ENCODE measurements at places on chromosomes 1 and 21. TPM values are rescaled to one million over a fixed set of nuclear protein-coding genes. Genes with fewer than 3 reads are reported as not detected.

SLC1A7 gene
- total RNA-seq = not detected

FCAMR gene
- not detected for total RNA-seq

RGS5 gene
- 1.3 TPM for total RNA-seq

AADACL3 gene
- not detected for total RNA-seq

AK5 gene
- 8.0 TPM for total RNA-seq

EFHD2 gene
- total RNA-seq = 54.0 TPM

TDRKH gene
- total RNA-seq = 4.9 TPM

JUN gene
- total RNA-seq = 84.3 TPM

C1orf94 gene
- not detected for total RNA-seq

LORICRIN gene
- total RNA-seq = not detected

IPO13 gene
- total RNA-seq = 29.8 TPM

PLA2G2D gene
- total RNA-seq = not detected

ADCY10 gene
- not detected for total RNA-seq

HDGF gene
- 130 TPM for total RNA-seq

SMCP gene
- total RNA-seq = not detected

PDE9A gene
- total RNA-seq = not detected

HSPA6 gene
- 0.33 TPM for total RNA-seq

HSF2BP gene
- 1.3 TPM for total RNA-seq

NR1I3 gene
- not detected for total RNA-seq

GBP7 gene
- not detected for total RNA-seq

PBX1 gene
- total RNA-seq = 21.2 TPM

DCDC2B gene
- not detected for total RNA-seq

IL22RA1 gene
- under 0.01 TPM for total RNA-seq

CCSAP gene
- total RNA-seq = 1.4 TPM

SPRR2E gene
- not detected for total RNA-seq

NCAM2 gene
- total RNA-seq = 0.51 TPM

GJA5 gene
- not detected for total RNA-seq

NBPF4 gene
- total RNA-seq = not detected

GJA9 gene
- total RNA-seq = not detected

KIF17 gene
- total RNA-seq = 0.81 TPM

CCDC27 gene
- total RNA-seq = not detected

CRP gene
- not detected for total RNA-seq

OR2L3 gene
- not detected for total RNA-seq

LRRC8B gene
- total RNA-seq = 7.1 TPM

NTRK1 gene
- 0.13 TPM for total RNA-seq

GNB1 gene
- 169 TPM for total RNA-seq

DMAP1 gene
- 63.0 TPM for total RNA-seq

ASAP3 gene
- total RNA-seq = 14.5 TPM

SLC6A17 gene
- under 0.01 TPM for total RNA-seq

ARMH1 gene
- total RNA-seq = not detected

MASP2 gene
- total RNA-seq = not detected

RHBG gene
- not detected for total RNA-seq

BRINP2 gene
- under 0.01 TPM for total RNA-seq

OR6K3 gene
- not detected for total RNA-seq

TMPRSS15 gene
- total RNA-seq = not detected

FAM163A gene
- total RNA-seq = not detected

TRPM2 gene
- total RNA-seq = 2.1 TPM

GMEB1 gene
- total RNA-seq = 5.3 TPM

GNPAT gene
- 30.9 TPM for total RNA-seq

PLEKHN1 gene
- 5.5 TPM for total RNA-seq

CLCA1 gene
- total RNA-seq = not detected

TTC22 gene
- under 0.01 TPM for total RNA-seq

FAM72A gene
- 7.7 TPM for total RNA-seq

SHE gene
- under 0.01 TPM for total RNA-seq

ZNF496 gene
- total RNA-seq = 51.1 TPM

PGBD5 gene
- total RNA-seq = 1.3 TPM

AMY1A gene
- not detected for total RNA-seq

GPR37L1 gene
- total RNA-seq = not detected

All from mesangial cell (primary cell).